Activated CD4-positive, alpha-beta T cell treated with anti-CD3 and anti-CD28 coated beads for 36 hours (primary cell): ENCODE measurements at places on chromosomes 16 and 17. TPM values are rescaled to one million over a fixed set of nuclear protein-coding genes. Genes with fewer than 3 reads are reported as not detected.

GRCh38 chr17:17141860-17142552 is 64.1 kb downstream of the PLD6 start:
- DNase-seq: peak; percentile 76

DNA sequence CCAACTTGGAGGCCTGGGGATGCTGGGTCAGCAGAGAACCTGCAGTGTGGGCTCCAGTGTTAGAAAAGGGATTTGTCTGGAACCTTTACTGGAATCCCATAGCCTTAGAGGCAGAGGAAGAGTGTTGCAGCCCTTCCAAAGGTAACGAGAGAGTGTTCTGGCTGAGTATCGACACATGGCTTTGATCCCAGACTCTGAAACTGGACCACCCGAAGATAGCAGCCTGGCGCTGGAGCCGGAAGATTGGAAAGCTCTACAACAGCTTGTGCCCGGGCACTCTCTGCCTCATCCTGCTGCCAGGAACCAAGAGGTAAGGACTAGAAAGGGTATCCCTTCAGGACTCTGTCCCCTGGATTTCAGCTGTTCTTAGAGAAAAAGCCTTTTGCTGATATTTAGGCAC is 39.7 kb downstream of the REXO5 start:
- no peak for DNase-seq

- no peak for DNase-seq
These were observed 8.9 kb downstream of the NSMCE1 start for GRCh38 chr16:27259710-27260109.

DNA sequence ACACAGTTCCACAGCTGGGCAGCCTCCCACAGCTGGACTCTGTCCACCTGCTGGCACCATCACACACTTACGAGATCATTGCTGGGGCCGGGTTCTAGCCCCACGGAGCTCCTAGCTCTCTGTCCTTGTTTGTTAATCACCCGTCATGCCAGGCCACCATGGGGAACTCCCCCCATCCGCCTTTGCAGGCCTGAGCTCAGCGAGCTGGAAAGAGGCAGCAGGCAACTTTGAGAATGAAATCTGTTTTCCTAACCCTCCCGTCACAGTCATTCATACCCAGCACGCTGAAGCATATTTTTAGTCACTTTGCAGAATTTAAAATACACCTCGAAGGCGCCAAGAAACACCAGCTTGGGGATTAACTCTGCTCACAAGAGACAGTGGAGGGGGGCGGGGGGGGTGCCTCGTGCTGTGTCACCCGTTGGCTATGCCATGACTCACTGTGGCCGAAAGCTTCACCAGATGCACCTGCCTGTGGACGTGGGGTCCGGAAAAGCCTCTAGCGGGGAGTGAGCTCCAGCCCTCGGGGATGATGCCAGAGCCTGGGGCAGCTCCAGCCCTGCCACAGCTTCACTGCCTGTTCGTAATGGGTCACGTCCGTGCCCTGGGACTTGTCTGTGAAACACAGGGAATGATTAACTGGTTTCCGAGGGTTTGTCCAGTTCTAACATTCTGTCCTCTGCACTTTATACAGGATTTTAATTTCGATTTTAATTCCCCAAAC is 1.4 kb upstream of the SPNS2 start:
- no peak for DNase-seq

DNA sequence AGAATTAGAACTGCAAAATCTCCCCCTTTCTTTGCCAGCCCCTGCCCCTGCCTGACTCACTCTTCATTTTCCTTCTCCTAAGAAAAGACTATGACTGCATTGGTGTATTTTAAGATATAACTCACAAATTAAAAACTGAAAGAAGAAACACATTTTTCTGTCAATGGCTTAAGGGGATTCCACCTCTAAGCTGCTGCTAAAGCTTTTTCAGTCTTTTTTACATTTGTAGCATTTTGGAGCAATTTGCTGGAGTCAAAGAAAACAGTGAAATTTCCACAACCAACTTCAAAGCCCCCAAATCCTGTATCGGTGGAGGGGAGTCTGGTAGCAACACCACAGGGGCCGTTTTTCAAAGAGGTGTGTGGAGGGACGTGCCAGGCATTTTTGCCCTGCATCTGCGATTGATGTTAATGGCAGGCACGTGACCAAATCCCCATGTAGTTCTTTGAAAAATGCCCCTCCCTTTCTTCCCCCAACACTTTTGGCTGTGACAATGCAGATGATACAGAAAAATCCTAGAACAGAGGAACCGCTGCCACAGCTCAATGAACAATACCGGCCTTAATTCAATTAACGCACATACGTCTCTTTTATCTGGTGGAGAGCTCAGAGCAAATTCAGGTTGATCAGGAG is 28.5 kb downstream of the MAF start:
- no peak for DNase-seq

DNA sequence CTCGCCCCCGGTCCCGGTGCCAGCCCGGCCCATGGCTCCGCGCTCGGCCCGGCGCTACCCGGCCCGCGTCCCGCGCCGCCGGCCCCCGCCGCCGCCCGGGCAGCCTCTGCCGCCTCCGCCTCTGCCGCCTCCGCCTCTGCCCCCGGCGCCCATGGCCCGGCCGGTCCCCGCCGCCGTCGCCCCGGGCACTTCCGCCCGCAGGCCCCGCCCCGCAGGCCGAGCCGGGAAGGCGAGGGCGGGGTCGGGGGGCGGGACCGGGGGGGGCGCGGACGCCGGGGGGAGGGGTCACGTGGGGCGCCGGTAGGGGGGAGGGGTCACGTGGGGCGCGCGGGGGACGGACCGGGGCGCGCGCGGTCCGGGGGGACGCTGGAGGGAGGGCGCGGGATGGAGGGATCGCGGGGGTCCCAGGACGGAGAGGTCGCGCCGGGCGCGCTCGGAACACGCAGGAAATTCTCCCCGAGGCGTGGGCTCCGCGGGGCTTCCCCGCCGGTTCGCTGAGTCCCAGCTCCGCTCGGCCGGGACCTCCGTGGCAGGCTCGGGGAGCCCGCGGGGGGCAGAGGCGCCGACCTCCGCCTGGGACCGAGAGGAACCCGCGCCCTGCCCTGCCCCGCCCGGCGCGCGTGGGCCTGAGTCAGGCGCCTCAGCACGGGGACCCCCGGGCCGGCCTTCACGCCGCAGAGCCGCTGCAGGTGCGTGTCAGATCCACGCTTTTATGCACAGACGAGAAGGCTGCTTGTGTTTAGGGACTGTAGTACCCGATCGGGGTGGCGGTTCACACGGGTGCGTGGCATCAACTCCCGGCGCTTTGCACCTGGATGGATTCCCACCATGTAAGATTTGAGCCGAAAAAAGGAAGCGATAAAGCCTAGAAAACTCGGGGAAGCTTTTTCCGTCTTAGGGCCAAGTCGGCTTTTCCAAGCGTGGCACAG is at the start of gene PGAP6:
Gene PGAP6 (minus strand): TSS at position 190 of the 929 bp plus-strand sequence. CDS start 157 bp downstream, at position 33.
- DNase-seq: peak; percentile 83

- no peak for DNase-seq
These were observed 13.0 kb downstream of the VEZF1 start for GRCh38 chr17:57975044-57975443.

- DNase-seq: no peak
These were observed 23.9 kb downstream of the N4BP1 start for GRCh38 chr16:48586083-48586482.

DNA sequence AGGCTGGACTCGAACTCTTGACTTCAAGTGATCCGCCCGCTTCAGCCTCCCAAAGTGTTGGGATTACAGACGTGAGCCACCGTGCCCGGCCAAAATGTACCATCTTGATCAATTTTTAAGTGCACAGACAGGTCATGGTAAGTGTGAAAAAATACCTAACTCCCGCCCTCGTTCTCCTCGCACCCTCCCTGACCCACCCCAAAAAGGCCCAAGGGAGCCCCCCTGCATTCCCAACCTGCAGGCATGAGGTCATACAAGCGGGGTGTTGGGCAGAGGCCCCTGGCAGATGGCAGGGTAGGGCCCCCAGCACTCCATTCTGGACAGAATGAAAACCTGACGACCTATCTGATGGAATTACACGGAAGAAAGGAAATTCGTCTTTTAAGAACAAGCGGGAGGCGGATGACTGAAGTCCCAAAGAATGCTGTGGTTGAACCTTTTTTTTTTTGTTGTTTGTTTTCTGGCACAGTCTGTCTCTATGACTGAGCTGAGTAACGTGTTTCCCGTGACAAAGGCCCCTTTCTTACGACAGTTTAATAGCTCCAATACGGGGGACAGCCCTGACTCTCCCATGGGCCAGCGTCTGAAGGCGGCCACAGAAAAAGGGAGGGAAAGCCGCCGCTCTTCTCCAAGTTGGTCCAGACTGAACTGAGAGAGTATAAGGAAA is 376.4 kb downstream of the SLC39A11 start:
- no peak for DNase-seq

- DNase-seq: peak; percentile 41
These were observed 82.9 kb upstream of the RCVRN start for GRCh38 chr17:9987779-9988585.

GRCh38 chr16:78647019-78647418 is 547.6 kb downstream of the WWOX start:
- DNase-seq: no peak

DNA sequence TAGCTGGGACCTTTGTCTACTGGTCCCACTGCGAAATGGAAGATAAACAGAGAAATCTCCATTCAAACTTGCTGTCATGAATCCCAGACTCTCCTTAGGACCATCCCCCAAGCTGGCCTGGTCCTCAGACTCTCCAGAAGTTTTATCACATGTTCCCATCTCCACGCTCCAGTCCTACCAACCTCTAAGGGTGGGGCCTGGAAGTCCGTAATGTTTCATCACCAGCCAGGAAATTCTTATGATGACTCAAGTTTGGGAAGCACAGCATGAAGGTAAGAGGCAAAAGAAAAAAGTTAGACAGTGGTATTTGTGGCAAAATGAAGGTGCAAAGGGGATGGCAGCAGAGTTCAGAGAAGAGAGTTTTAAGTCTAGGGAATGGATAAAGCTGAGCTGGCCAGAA is 52.7 kb downstream of the ZNF18 start:
- no peak for DNase-seq

GRCh38 chr17:60971515-60972369 is 294.1 kb downstream of the BCAS3 start:
- DNase-seq: peak; percentile 62

GRCh38 chr16:78976212-78976611 is 624.3 kb downstream of the MAF start:
- peak; percentile 71 for DNase-seq

- DNase-seq: no peak
These were observed 80.4 kb upstream of the ERCC4 start for GRCh38 chr16:13839577-13839976.

DNA sequence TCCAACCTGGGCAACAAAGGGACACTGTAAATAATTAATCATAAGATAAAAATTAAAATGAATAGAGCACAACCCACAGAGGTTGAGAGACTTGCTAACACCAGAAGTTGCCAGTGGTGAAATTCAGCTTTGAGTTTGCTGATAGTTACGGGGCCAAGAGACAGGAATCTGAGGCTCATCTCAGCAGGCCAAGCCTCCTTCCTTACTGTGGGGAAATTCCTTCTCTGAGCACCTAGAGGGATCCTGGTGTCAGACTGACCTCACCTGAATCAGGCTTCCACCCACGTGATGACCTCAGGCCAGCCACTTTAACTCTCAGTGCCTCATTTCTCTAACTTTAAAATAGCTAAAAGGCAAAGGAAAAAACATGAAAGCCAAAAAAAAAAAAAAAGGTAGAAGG is 4.7 kb downstream of the ABAT start:
- no peak for DNase-seq

- DNase-seq: no peak
These were observed 7.2 kb upstream of the CCL8 start for GRCh38 chr17:34312080-34312479.

GRCh38 chr17:18041776-18042175 is 2.6 kb downstream of the GID4 start:
- no peak for DNase-seq

GRCh38 chr17:74006371-74006770 is 197.1 kb upstream of the RPL38 start:
- no peak for DNase-seq

- DNase-seq: peak; percentile 59
These were observed 22.5 kb downstream of the DNAI2 start for GRCh38 chr17:74296548-74296936.

- peak; percentile 9 for DNase-seq
These were observed 40.3 kb upstream of the CCNF start for GRCh38 chr16:2388875-2389433.

GRCh38 chr16:57675741-57676551 is 7.8 kb downstream of the ADGRG3 start:
- no peak for DNase-seq

GRCh38 chr16:60230666-60231065 is 1496.5 kb upstream of the GOT2 start:
- DNase-seq: no peak

DNA sequence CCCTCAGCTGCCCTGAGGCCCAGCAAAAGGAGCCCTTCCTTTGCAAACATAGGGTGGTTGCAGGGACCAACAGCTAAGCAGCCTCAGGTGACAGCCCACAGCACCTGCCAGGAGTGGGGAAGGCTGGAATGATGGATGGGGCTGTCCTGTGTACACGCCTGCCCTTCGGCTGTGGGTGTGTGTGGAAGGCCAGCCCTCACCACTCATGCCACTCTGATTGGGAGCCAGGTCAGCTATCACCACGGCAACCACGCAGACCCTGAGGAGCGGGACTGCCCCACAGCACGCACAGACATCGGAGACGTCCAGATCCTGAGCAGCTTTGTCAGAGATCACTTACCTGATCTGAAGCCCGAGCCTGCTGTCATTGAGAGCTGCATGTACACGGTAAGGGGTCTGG is 11.9 kb downstream of the PIPOX start:
- DNase-seq: no peak

GRCh38 chr16:66696669-66697630 is at the start of gene CMTM4:
TSS of gene CMTM4 (minus strand) at chr16:66696743. CDS start at chr16:66696525, 218 bp downstream.
- DNase-seq: peak; percentile 87

DNA sequence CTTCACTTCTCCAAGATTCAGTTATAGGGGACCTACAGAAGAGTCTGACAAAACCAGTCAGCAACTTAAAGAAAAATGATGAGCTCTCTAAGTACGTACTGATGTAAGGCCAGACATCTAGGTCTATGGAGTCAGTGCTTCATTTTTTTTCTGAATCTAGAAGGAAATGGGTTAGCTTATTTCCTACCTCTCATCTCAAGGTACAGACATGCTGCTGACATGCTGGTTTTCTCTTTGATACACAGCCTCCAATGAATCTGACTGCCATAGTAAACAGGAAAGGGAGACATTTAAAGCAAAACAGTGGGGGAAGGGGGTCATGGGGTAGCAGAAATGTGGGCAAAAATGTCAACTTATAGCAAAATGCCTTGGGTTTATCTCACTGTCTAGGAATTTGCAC is 16.4 kb downstream of the CDR2 start:
- DNase-seq: no peak

MPG gene
- total RNA-seq: 47.0 TPM

SRCIN1 gene
- total RNA-seq: 0.72 TPM

C16orf95 gene
- 5.6 TPM for total RNA-seq

C17orf78 gene
- not detected for total RNA-seq

KRT33A gene
- total RNA-seq: not detected

ABCA10 gene
- total RNA-seq: 0.32 TPM

CCDC78 gene
- total RNA-seq: 1.8 TPM

FADS6 gene
- not detected for total RNA-seq

P2RX1 gene
- total RNA-seq: 0.72 TPM

NLK gene
- 7.1 TPM for total RNA-seq

XYLT1 gene
- total RNA-seq: 5.1 TPM

KRT39 gene
- not detected for total RNA-seq

FSCN2 gene
- 0.58 TPM for total RNA-seq

CDRT15L2 gene
- not detected for total RNA-seq

CPHXL2 gene
- not detected for total RNA-seq

TP53TG3C gene
- not detected for total RNA-seq

SULT1A4 gene
- total RNA-seq: 1.3 TPM
